ENCODE measurements at places on chromosomes 7 and 10.

GRCh38 chr7:94297397-94297838 lies 97.3 kb upstream of the COL1A2 start:
- no peak for DNase-seq

- no peak for DNase-seq
Measured at GRCh38 chr10:101933976-101934375, 90.4 kb upstream of the KCNIP2 start.

GRCh38 chr7:2256306-2257045 lies 14.4 kb downstream of the NUDT1 start:
- DNase-seq: no peak

GRCh38 chr7:157876469-157877285 lies 539.9 kb downstream of the DNAJB6 start:
- no peak for DNase-seq

- no peak for DNase-seq
Measured at GRCh38 chr7:157814931-157815705, 478.3 kb downstream of the DNAJB6 start.

DNA sequence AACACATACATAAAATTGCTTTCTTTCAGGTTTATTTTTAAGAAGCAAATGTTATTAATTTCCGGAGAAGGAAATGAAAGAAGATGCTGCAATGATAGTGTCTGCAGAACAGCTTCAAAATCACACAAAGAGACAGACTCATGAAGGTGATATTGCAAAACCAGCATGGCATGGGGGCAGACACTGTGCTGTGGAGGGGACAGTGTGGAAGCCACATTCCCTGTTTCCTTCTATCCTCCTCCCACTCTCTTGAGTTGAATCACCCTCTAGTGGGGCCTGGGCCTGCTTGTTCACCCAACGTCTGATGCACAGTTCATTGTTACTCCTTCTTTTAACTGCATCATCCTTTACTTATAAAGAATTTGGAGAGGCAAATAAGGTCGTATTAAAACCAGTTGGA lies 104.0 kb upstream of the INSIG1 start:
- DNase-seq: no peak

DNA sequence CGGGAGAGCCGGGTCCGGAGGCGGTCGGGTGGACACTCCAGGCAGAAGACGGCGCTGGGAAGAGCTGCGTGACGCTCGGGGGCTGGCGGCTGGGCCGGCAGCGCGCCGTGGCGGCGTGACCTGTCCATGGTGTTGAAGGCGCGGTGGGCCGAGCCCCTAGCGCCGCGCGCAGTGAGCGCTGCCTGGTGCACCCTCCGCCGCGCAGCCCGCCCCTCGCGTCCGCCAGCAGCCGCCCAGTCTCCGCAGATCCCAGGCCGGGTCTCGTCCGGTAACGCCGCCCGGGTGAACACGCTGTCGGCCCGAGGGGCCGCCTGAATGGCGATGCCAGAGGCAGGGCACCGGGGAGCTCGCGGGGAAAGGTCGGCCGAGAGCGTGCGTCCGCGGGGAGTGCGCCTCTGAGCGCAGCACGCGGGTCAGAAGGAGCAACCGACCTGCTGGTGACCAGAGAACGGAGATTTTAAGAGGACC lies 657 bp upstream of the TMEM178B start:
- DNase-seq: no peak

- no peak for DNase-seq
Measured at GRCh38 chr7:80146545-80147182, 12.0 kb downstream of the GNAI1 start.

DNA sequence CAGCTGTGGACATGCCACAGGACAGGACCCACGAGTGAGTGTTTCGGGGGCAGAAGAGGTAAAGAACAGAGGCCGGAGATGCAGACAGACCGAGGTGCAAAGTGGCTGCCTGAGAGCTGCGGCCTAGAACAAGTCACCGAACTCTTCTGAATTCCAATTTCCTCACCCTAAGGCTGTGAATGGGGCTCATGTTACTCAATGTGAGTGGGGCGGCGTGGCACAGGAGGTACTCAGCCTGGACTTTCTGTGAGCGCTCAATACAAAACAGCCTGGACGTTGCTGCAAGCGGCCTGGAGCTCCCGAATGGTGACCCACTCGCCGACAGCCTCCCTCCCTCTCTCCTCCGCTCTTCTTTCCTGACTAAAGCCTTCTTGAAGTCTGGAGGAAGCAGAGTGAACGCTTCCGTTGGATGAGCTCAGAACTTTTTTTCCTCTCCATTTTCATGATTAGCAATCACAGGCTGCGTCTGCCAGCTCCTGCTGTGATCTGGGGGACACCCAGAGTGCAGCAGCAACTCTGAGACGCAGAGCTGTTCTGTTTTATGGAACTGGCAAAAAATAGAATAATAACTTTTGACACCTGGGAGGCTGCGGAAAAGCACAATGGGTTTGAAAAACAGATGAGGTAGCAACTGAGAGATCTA lies 108.5 kb downstream of the PTPRN2 start:
- DNase-seq: no peak

- no peak for DNase-seq
Measured at GRCh38 chr7:155168597-155169480, 98.7 kb downstream of the HTR5A start.

- DNase-seq: no peak
Measured at GRCh38 chr10:103197174-103197573, 4.1 kb upstream of the NT5C2 start.

- DNase-seq: peak; percentile 74
Measured at GRCh38 chr10:80196270-80196949, 8.9 kb downstream of the ANXA11 start.

GRCh38 chr7:114519240-114519639 lies 104.6 kb downstream of the FOXP2 start:
- DNase-seq: no peak

DNA sequence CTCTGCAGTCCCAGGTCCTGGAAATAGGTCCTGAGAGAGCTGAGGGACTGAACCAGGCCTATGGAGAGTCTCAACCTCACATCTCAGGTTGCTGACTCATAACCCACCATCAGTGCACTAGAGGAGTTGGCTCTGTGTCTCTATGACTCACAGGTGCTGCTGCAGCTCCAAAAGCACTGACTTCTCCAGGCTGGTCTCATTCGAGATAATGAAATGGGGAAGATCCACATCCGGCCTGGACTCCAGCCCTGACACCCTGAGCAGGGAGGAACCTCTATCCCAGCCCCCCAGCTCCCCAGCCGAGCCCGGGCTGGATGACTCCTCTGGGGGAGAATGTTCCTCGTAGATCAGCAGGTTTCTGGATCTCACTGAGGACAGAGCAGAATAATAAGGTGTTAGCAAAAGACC lies 35.5 kb upstream of the DGKI start:
- no peak for DNase-seq

DNA sequence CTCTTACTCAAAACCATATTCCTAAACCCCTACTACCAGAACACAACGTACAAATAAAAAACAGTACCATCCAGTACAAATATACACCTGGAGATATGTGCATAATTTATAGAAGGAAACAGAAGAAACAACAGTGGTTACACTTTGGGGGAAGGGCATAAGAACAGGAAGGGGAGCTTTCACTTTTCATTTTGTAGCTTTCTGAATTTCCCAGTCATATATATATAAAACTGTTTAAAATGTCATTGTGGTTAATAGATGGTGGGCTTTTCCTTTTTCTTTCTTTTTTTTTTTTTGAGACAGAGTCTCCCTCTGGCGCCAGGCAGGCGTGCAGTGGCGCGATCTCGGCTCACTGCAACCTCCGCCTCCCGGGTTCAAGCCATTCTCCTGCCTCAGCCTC lies 47.2 kb downstream of the MALSU1 start:
- no peak for DNase-seq

DNA sequence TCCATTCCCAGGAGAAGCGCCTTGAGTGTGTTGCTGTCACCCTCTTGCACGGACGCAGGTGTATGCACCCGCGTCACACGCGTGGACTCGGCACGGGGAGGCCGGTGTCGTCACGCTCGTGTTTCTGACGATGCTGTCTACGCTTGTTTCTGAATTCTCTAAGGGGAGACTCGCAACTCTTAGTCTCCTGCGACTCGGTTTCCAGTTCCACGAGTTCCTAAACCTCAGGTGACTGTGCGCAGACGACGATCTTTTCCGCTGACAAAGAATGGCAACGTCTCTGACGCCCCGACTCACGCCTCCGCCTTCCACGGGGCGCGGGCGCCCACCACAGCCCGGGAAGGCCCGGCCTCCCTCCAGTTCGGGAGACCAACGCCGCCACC lies 579 bp downstream of the IDI1 start:
- no peak for DNase-seq
